ENCODE measurements at places on chromosomes 6 and 20. TPM values are rescaled to one million over a fixed set of nuclear protein-coding genes. Genes with fewer than 3 reads are reported as not detected.

- no peak for DNase-seq
Measured at GRCh38 chr6:55443238-55444134, 116.2 kb downstream of the GFRAL start.

DNA sequence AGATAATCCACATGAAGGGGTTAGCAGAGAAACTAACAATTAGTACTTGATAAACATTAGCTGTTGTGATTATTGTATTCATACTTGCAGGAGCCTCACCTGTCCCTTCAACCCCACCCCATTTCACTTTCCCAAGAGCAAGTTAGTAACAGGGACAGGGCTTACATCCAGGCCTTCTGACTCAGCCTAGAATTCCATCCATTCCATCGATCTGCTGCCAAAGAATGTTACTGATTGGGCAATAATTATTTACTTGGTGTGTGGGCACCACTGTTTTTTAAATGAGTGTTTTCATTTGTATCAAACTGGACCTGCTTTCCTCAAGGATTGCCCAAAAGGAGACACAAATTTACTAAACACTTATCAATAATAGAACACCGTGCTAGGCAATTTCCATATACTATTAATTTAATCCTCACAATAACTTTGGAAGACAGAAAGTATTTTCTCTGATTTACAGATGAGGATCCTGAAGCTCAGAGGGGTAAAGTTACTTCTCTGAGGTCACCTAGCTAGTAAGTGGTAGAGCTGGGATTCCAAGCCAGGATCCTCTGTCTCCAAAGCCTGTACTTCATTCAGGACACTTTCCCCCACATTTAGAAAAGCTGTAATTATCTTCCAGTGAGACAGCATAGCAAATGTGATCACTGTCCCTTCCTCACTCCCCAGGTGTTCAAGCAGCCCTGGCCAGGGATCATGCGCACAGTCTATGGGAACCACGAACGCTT lies 32.8 kb downstream of the GSS start:
- DNase-seq = no peak

- DNase-seq = no peak
Measured at GRCh38 chr6:20487669-20488375, 46.4 kb upstream of the CDKAL1 start.

AGPAT4 gene
- total RNA-seq = 1.3 TPM

GRCh38 chr6:26223228-26223627 lies 136.0 kb downstream of the HFE start:
- DNase-seq = no peak
